ENCODE measurements at places on chromosomes 7 and 10.

DNA sequence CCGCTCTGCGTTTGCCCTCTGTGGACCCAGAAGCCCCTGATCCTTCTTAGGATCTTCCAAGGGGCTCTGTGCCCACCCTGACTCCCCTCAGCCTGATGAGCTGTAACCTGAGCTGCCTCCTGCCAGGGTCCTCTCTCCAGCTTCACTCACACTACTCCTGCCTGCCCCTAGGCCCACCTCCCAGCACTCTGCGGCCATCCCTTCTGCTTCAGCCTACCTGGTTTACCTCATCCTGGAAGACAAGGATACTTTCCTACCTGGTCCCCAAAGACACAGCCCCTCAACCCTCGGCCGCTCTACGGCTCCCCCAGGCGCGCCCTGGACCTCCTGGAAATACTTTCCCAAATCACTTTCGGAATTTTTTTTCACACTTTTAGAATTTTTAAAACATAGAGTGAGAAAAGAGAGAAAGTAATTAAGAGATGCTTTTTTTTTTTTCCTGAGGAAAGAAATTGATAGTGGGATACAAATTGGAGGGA, 6.4 kb upstream of the ZNF862 start:
- DNase-seq, result no peak

GRCh38 chr7:141649865-141650634, 51.9 kb downstream of the DENND11 start:
- no peak for DNase-seq

DNA sequence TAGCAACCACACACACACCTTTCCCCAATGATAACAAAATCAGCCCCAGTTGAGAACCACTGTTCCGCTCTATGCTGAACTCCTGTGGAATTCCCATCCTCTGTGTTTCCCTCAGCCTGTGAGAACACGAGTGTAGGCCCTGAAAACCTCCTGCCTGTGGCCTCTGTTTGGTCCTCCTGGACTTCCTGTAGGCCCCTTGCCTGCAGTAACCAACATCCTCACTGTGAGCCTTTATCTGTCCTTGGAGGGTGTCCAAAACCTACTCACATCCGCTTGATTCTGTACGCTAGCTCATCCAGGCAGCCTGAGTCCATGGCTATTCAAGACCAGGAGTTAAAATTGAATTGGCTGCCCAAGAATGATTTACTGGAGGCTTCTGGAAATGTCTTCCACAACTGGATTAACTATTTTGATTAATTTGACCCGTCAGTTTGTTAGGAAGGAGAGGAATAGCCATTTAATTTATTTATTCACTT, 149.8 kb downstream of the AKR1D1 start:
- no peak for DNase-seq

- DNase-seq, result no peak
Observed at GRCh38 chr7:17134786-17135185, 163.7 kb upstream of the AHR start.

DNA sequence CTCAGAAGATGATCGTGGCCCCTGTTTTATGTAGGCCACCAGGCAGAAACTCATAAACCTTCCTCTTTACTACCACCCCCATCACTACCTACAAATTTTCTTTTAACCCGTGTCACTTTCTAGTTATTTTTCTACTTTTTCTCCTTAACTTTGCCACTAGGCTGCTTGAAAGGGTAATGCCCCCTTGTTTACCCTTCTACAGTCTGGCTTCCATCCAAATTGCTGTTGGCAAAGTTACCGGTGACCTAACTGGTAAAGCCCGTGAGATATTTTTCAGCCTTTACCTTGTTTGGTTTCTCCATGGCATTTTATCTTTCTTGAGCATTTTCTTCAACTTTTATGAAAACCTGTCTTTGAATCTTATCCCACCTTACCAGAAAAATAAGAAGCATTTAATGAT, 153.0 kb downstream of the WNT2 start:
- no peak for DNase-seq

DNA sequence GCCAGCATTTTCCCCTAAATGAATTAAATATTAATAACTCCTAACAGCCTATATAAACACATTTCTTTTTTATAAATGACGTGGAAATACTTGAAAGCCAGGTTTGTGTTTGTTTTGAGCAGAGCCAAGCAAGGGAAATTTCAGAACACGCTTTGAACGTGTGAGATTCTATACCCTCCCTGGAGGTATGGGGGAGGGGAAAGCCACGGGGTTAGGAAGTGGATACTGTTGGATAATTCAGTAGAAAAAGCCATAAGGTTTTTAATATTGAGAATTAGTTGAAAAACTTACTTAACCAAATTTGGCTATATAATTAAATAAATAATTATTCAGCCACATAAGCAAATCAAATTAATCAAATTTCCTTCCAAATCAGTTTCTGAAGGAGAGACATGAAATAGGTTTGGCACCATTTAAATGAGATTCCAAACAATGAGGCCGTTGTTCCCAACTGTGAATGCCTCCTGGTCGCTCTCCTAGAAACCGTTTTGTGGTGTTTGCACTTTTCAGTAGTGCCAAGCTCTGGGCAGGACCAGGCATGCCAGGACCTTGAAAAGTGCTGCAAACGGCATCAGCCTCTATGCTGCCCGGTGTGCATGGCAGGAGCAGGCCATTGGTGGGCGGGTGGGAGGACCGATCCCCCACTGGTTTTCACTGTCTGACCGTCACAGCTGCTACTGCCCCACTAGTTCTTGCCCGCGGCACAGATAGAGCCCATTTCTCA, 88.1 kb downstream of the SEPTIN14 start:
- no peak for DNase-seq

GRCh38 chr7:100147278-100147677, 1.4 kb upstream of the LAMTOR4 start:
- no peak for DNase-seq

DNA sequence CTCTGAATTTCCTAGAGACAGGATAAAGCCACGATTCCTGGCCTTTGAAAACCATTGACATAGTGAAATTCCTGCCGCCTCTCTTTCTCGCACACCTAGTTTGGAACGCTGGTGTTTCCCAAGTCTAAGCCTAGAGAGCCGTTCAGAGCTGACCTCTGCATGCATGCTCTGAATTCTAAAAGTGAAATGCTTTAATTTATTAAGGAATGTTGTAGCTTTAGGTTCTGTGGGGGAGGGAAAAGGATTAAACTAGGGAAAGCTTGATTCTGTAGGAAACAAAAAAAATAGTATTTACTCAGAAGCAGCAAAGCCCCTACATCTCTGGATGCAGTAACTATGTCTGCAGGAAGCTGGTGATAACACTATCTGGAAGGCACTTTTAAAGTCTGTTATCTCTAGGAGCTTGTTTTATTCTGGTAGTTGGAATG, 27.3 kb downstream of the PFKP start:
- no peak for DNase-seq

DNA sequence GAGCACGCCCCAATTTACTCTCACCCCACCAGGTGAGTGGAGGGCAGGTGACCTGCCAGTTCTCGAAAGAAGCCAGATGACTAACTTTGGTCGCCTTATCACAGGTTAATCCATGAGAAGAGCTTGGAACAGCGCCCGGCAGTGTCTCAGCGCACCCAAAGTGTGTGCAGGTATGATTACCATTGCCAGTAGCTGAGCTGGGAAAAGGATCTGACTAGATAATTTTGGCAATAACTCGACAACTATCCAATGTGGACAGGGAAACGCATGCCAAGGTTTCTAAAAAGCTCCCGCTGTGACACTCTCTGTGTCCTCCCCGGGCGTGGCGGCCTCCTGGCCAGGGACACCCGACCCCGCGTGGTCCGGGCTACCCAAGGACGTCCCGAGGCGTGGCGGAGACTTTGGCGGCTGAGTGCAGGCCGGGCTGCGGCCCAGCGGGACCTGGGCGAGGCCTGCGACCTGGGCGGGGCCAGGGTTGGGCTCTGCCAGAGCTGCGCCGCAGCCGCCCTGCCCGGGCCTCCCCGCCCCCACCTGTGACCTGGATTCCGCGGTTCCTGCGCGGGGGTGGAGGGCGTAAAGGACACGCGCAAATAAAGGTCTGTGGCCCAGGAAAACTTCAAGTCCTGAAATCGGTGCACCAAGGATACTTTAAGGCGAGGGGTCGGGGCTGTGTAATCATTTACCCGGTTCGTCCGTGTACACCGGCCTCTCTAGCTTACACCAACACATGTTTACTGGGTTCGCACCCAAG, 13.7 kb upstream of the WAPL start:
- peak; percentile 25 for DNase-seq

Measured in CD4-positive, alpha-beta T cell treated with Interleukin-15 for 4 hours (primary cell).